ENCODE measurements at places on chromosomes 13 and 19. TPM values are rescaled to one million over a fixed set of nuclear protein-coding genes. Genes with fewer than 3 reads are reported as not detected.

Gene NOTCH3
- 4.4 TPM for total RNA-seq

Gene SYT3
- not detected for total RNA-seq

Gene ZNF442
- total RNA-seq = 3.2 TPM

Gene FGF21
- not detected for total RNA-seq

Gene ZMYM2
- 70.1 TPM for total RNA-seq

Gene LPAR2
- total RNA-seq = 22.6 TPM

Gene GPR42
- not detected for total RNA-seq

Data from colonic mucosa (tissue), 4 donors.